ENCODE measurements at places on chromosomes 16 and 17. TPM values are rescaled to one million over a fixed set of nuclear protein-coding genes. Genes with fewer than 3 reads are reported as not detected.

CEP112 gene
- total RNA-seq: 5.9 TPM

KRTAP4-6 gene
- total RNA-seq: not detected

MYL4 gene
- 0.69 TPM for total RNA-seq

SPATA22 gene
- not detected for total RNA-seq

FZD2 gene
- total RNA-seq: 2.0 TPM

VASN gene
- 2.7 TPM for total RNA-seq

DBF4B gene
- total RNA-seq: 5.6 TPM

KCNAB3 gene
- total RNA-seq: 1.1 TPM

SEPTIN12 gene
- total RNA-seq: not detected

PSMC3IP gene
- 11.6 TPM for total RNA-seq

TAT gene
- 2.2 TPM for total RNA-seq

OR3A2 gene
- total RNA-seq: not detected

RBFOX1 gene
- total RNA-seq: 2.6 TPM

ACE gene
- total RNA-seq: 45.2 TPM

TANGO6 gene
- 6.6 TPM for total RNA-seq

ITGAD gene
- total RNA-seq: not detected

OR2C1 gene
- total RNA-seq: not detected

HIGD1B gene
- not detected for total RNA-seq

TMEM256 gene
- total RNA-seq: 88.2 TPM

KRT40 gene
- not detected for total RNA-seq

CAMTA2 gene
- total RNA-seq: 52.6 TPM

ODF4 gene
- total RNA-seq: not detected

NAA60 gene
- 68.6 TPM for total RNA-seq

EVPL gene
- total RNA-seq: 18.8 TPM

LGALS9B gene
- 25.8 TPM for total RNA-seq

FBXW10B gene
- total RNA-seq: 4.2 TPM

B9D1 gene
- 11.9 TPM for total RNA-seq

KRT14 gene
- not detected for total RNA-seq

DNAAF8 gene
- total RNA-seq: 0.69 TPM

GAS7 gene
- total RNA-seq: 17.0 TPM

TEX14 gene
- not detected for total RNA-seq

PRR11 gene
- total RNA-seq: 10.8 TPM

MT3 gene
- total RNA-seq: 3.6 TPM

GJC1 gene
- total RNA-seq: 8.2 TPM

FAM171A2 gene
- 0.72 TPM for total RNA-seq

SAP30BP gene
- total RNA-seq: 68.1 TPM

TBX6 gene
- 1.6 TPM for total RNA-seq

DHRS7C gene
- 0.40 TPM for total RNA-seq

IRF8 gene
- 52.5 TPM for total RNA-seq

CCL14 gene
- 2.4 TPM for total RNA-seq

RAB37 gene
- 4.5 TPM for total RNA-seq

ETV4 gene
- total RNA-seq: 9.0 TPM

EPX gene
- not detected for total RNA-seq

Data from colonic mucosa (tissue), 4 donors.